ENCODE measurements at places on chromosomes 12 and 14. TPM values are rescaled to one million over a fixed set of nuclear protein-coding genes. Genes with fewer than 3 reads are reported as not detected.

FIGNL2 gene
- total RNA-seq, result 1.1 TPM

PRH2 gene
- total RNA-seq, result not detected

TROAP gene
- total RNA-seq, result not detected

TMPRSS12 gene
- total RNA-seq, result not detected

RILPL2 gene
- 11.7 TPM for total RNA-seq

OTX2 gene
- total RNA-seq, result not detected

CD4 gene
- total RNA-seq, result 33.0 TPM

OR4E2 gene
- not detected for total RNA-seq

TUNAR gene
- not detected for total RNA-seq

SLC38A4 gene
- total RNA-seq, result 0.34 TPM

GUCY2C gene
- not detected for total RNA-seq

DEGS2 gene
- not detected for total RNA-seq

CALM1 gene
- total RNA-seq, result 493 TPM

SSTR1 gene
- not detected for total RNA-seq

CCDC177 gene
- total RNA-seq, result not detected

BICDL1 gene
- total RNA-seq, result not detected

C14orf180 gene
- 6.0 TPM for total RNA-seq

SRGAP1 gene
- 22.7 TPM for total RNA-seq

PAWR gene
- 15.4 TPM for total RNA-seq

PZP gene
- total RNA-seq, result 0.49 TPM

GLT1D1 gene
- total RNA-seq, result not detected

SLC5A8 gene
- not detected for total RNA-seq

OR6C2 gene
- not detected for total RNA-seq

IL22 gene
- not detected for total RNA-seq

TCL1A gene
- total RNA-seq, result not detected

KRT75 gene
- not detected for total RNA-seq

MDGA2 gene
- not detected for total RNA-seq

ABHD12B gene
- not detected for total RNA-seq

GLT8D2 gene
- 8.4 TPM for total RNA-seq

All from subcutaneous adipose tissue (tissue), 4 donors.